ENCODE measurements at places on chromosomes 11 and 22.

- DNase-seq: no peak
Observed at GRCh38 chr11:17550450-17551346, 3.6 kb downstream of the OTOG start.

DNA sequence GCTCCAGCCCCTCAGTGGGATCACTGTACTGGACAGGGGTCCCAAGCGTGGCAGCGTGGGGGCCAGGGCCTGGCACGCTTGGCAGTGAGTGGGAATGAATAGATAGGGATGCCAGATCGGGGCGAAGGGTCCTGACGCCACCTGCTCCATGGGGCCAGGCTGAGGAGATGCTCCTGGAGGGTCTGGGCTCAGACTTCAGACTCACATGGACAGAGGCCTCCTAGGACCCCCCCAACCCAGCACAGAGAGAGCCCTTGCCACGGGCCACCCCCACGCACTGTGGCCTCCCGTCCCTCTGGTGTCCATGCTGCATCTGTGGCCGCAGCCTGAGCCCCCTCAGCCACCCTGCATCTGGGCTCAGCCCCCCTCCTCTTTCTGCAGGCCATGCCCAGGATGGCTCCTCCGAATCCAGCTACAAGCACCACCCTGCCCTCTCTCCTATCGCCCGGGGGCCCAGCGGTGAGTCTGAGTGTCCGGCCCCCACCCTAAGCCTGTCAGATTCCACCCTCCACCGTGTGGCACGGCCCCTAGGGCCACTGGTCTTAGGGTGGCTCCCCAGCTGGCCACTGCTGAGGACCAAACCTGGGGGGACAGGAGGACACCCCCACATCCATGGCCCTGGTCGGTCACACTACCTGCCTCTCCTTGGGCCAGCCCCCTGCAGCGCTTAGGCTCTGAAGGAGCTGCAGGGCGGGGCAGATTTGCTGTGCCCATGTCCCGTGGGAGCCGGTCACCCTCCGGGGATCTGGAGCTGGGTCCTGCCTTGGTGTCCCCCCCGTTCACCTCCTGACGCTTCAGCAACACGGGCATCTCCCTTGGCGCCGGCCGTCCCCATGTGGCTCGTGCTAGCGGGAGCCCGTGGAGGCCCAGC is 2.7 kb downstream of the MUC5AC start:
- DNase-seq: no peak

DNA sequence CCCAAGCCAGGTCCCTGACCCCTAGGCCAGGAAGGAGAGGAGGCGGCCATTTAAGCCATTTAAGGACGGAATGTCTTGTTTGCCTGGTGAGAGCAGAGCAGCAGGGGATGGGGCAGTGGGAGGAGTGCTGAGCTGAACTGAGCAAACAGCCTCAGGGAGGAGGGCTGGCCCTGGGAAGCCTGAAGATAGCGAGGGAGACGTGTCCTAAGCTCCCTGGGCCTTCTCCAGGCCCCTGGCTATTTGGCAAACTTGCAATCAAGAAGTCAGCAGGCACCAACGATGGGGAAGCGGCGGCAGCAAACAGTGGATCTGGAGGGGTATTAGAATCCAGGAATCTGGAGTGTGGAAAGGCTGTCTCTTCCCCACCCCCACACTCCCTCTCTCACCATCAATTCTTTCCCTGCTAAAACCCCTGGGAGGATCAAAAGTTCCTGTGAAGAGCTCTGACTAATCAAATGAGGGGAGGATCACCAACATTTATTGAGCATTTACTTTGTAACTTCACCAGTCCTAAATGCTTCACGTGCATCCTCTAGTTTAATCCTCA is 8.8 kb downstream of the BCL9L start:
- no peak for DNase-seq

- no peak for DNase-seq
Observed at GRCh38 chr11:36261094-36261493, 28.1 kb downstream of the COMMD9 start.

- DNase-seq: no peak
Observed at GRCh38 chr11:65479184-65480145, 19.4 kb upstream of the MALAT1 start.

GRCh38 chr11:15159085-15159484 is 44.4 kb downstream of the INSC start:
- DNase-seq: no peak

DNA sequence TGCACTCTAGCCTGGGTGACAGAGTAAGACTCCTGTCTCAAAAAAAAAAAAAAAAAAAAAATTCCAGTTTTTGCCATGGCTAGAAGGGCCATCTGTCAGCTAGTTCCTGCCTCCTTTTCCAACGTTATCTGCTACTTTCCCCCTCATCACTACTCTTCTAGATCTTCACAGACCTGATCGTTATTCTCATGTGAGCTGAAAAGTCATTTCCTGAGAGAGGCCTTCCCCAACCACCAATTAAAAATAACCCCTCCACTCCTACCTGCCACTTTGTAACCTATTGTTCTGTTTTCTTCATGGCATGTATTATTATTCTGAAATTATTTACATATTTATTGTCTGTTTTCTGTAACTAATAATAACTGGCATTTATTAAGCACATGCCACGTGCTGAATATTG is 24.2 kb downstream of the SGSM3 start:
- no peak for DNase-seq

GRCh38 chr11:84549217-84549616 is 1077.9 kb downstream of the DLG2 start:
- DNase-seq: no peak

DNA sequence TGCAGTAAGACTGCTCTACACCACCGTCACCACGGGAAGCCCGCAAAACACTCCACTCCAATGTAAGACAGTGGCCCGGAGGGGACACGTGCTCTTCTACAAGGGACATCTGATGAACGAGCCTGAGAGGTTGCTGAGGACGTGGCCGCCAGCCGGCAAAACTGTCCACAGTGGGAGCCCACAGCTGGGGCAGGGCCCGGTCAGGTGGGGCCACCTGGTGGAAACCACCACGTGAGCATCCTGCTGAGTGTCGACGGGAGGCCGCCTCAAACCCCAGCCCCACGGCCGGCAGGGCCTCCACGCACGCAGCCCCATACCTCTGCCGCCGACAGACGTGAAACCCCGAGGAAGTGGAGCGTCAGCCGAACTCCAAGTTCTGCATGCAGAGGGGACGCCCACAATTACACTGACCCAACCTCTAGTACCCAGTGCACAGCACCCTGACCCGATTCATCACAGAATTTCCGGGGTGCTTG is 42.6 kb downstream of the BRD1 start:
- no peak for DNase-seq

GRCh38 chr11:100741866-100742625 is 55.0 kb downstream of the ARHGAP42 start:
- DNase-seq: no peak

Data from stimulated activated CD8-positive, alpha-beta memory T cell treated with anti-CD3 and anti-CD28 coated beads, Interleukin-7, amount 100 ng/mL, for 1 hour (primary cell).